ENCODE measurements at places on chromosomes 1 and 21.

DNA sequence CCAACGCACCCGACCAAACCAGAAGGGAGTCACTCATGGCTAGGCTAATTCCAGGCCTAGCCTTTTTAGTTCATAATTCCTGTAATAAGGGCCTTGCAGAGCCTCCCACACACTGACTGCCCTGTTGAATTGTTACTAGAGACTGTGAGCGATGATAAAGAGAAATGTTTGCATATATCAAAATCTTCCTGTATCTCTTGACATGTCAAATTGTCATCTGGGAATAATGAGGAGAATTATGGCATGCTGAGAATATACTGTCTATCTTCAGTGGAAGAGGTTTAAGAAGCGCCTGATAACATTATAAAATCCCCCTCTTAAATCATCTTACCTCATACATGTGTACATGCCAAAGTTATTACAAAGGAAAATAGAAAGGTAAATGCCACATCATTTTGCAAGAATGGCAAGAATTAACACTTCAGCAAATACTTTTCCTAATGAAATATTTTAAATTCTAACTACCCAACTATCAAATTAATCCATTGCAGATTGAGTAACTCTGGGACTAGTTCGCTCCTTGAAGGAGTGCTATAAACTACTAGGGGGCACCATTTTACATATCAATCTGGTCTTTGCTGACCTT lies 144.1 kb downstream of the CENPF start:
- DNase-seq = no peak

DNA sequence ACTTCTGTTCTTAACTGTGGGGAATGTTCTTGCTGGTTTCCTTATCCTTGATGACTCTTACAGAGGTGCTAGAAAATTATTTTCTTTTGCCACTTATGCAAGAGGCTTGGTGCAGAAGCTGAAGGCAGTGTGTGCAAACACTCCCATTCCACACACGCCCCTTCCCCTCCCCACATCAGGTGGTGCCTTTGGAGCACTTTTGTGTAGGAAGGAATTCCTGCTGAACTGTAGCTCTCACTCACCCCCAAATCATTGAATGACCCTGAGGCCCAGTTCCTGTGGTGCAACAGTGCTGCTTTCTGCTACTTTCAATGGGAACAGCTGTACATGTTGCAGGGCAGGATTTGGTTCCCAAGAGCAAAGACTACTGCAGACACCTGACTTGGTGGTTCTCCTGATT lies 101.8 kb downstream of the CD247 start:
- no peak for DNase-seq

- DNase-seq = no peak
Observed at GRCh38 chr1:207820568-207821463, 69.0 kb downstream of the CD46 start.

DNA sequence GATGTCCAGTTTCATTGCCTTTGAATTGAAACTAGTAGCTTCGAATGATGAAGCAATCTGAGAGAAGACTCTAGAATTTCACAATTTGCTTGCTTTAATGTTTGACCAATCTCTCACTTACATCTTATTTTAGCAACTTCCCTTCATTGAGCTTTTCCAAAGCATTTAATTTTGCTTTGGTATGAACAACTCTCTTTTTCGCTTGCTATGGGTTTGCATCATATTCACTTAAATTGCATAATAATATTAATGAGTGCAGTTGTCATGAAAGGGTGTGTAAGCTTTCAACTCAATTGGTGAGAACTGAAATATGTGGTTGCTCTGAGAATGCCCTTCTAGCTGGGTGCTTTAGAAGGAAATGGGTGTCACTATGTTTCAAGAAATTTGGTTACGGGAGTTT lies 309.2 kb downstream of the HLX start:
- DNase-seq = no peak

GRCh38 chr21:41112740-41113692 lies 54.9 kb upstream of the BACE2 start:
- DNase-seq = no peak

DNA sequence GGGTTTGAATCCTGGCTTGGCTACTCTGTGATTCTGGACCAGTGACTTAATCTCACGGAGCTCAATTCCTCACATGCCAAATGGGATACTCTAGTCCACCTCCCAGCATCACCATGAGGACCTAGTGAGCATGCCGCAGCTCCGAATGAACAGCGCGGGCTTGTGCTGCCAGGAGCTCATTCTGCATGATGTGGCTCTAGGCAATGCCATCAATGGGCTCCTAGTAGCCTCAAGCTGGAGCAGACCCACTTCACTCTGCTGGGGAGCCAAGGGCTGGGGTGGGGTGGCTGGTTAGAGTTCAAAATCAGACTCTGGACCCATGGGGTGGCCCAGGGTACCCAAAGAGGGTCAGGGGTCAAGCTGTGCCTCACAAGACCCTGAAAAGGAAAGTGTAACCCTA lies 41.5 kb downstream of the CDK18 start:
- no peak for DNase-seq

Measured in activated CD4-positive, alpha-beta T cell treated with anti-CD3 and anti-CD28 coated beads, Interleukin-2, Interleukin-4, amounts not matched to agents 100 ng/mL and 50 ng/mL, durations not matched to agents 16 hours and 8 hours (primary cell).